AG09309 (cell line): ENCODE measurements at places on chromosomes 6 and 20.
A peak's percentile ranks its signal among the peaks of the same experiment; 100 is the strongest.

DNA sequence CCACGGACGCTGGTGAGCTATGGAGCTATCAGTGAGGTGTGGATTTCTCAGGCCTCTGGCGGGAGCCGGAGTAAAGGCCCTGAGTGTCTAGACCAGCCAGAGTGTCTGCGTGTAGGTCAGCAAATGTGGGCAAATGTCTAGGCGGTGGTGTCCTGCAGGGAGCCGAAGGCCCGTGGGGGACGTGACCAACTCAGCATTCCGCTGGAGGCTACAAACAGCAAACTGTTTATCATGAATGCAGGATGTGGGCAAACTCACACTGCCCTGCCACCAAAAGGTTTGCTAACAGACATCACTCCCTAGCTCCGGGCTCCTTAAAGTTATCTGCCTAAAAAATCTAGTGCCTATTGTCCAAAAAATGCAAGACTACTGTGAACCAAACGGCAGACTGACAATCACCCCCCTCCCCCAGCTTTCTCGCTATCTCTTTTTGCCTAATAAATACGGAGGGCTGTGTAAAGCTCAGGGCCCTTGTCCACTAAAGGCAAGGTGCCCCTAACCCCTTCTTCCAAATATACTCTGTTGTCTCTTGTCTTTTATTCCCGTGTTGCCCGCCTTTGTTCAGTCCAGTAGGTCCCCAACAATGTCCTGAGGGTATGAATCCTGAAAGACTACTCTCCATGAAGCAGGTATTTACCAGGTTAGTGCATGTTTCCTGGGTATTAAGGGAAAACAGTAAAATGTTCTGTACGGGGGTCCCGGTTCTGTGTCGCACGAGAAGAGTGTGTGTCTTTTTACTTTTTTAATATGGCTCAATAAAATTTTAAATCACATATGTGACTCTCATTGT, 29.0 kb upstream of the AFDN start:
- DNase-seq = no peak

GRCh38 chr6:164947164-164947563, 362.2 kb downstream of the C6orf118 start:
- no peak for DNase-seq

- no peak for DNase-seq
Observed at GRCh38 chr6:146290589-146290901, 253.1 kb upstream of the RAB32 start.

GRCh38 chr6:40733770-40734396, 146.7 kb upstream of the LRFN2 start:
- DNase-seq = no peak

DNA sequence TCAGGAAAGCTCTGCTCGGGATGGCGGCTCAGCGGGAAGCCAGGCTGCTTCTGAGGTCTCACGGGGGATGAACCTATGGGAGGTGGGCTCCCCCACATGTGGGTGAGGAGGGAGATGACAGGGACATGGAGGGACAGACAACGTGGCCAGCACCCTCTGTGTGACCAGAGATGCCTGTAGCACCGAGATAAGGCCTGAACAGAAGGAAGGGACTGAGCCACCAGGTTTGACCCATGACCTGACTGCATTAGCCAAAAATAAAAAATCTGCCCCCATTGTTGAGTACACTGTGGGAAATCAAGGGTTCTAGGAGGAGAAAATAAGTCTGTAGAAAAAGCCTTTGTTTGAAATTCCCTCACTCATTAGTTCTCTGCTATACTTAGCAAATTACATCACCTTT, 105.7 kb downstream of the RNASET2 start:
- DNase-seq = no peak

GRCh38 chr6:110517601-110518281, 41.3 kb upstream of the SLC22A16 start:
- DNase-seq = no peak

DNA sequence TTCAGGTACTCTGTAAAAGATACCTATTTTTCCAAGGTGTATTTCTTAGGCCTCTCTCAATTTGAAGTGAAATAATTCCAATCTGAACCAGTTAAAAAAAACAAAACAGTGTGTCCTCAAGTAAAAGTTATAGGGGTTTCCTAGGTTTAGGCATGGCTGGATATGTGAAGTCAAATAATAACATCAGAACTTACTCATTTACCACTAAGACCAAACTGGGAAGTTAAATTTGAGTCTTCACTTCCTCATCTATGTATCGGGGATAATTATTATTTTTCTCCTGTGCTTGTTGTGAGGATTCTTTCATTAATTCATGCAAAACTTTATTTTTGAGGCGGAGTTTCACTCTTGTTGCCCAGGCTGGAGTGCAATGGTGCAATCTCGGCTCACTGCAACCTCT, 86.2 kb upstream of the PTPRK start:
- DNase-seq = no peak

DNA sequence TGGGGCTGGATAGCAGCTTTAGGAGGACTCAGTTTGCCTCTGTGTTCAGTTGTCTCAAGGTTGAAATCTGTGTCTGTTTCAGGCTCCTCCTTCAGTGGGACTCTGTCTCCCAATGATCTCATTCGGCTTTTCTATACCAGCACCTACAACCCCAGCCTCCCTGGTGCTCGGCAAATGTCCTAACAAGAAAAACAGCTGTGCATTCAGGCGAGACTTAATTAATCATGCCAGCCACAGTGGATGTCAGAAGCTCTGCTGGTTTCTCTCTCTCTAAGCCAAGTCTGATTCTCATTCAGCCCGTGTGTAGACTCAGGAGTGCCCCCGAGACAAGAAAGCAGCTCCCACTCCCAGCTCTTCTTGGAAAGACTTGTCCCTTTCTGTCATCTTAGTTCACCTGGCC, 46.8 kb downstream of the SUN5 start:
- DNase-seq = no peak

GRCh38 chr6:16296061-16296670, 57.8 kb downstream of the GMPR start:
- DNase-seq = no peak

DNA sequence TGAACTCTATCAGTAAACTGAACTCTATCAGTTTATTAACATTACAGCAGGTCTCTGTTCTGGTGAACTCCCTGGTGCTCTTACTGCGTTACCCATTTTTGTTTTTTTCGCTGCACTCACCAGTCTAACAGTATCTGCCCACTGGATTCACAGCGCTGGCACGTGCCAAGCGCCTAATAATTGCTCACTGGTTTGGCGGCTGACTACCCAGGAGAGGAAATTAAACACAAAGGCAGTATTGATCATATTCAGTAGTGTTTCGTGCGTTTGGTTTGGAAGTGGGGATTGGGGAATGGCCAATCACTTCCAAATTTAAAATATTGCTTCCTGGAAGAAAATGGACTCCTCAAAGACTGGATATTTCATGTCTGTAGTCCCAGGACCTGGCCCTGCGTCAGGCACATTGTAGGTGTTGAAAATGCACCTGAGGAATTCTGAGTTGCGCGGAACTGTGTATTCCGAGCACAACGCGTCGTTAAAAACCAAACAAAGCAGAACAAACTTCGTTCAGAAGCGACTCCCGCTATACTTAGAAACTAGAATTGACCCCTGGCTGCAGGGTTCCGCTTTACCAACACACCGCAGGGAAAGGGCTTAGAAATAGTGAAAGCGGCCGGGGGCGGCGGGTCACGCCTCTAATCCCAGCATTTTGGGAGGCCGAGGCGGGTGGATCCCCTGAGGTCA, 1.1 kb upstream of the RPS12 start:
- no peak for DNase-seq

GRCh38 chr6:36378936-36379335, 8.5 kb downstream of the ETV7 start:
- no peak for DNase-seq

DNA sequence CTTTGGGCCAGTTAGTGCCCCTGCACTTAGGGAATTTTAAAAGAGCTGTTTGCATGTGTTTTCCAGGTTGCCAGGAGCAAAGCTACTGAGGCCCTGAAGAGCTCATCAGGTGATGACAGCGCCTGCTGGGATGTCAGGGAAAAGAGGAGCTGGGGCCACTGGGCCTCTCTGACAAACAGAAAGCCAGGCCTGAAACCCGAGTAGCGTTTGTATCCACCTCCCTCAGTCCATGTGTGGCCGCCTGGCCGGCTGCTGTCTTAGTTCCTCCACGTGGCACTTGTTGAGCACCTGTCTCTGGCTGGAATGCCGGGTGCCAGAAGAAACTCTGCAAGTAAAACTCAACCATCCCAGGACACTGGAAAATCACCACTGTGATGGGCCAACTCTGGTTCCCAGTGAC, 601.2 kb downstream of the CDH26 start:
- DNase-seq = no peak

GRCh38 chr6:45946352-45946751, 69.3 kb downstream of the CLIC5 start:
- DNase-seq = peak; percentile 74

- no peak for DNase-seq
Observed at GRCh38 chr6:108366236-108366635, 71.4 kb downstream of the AFG1L start.

- DNase-seq = no peak
Observed at GRCh38 chr6:11645016-11645415, 107.5 kb downstream of the TMEM170B start.

- no peak for DNase-seq
Observed at GRCh38 chr6:82567621-82568020, 204.0 kb downstream of the TPBG start.

DNA sequence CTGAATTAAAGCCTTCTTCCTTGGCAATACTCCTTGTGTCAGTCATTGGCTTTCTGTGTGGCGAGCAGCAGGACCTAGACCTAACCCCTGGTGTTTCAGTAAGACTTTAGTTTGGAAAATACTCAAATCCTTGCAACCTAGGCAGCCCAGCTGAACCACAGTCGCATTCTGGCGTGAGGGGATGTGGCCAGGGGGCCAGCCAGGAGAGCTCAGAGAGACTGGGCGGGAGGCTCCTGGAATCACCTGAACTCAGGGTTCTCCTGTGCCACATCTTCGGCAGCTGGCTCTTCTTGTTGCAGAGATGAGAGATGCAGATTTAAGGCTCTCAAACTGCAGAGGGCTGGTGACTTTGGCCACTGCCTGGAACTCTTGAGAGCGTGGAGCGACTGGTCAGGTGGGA, 102.7 kb downstream of the SYNDIG1 start:
- no peak for DNase-seq

- DNase-seq = no peak
Observed at GRCh38 chr6:165834613-165835259, 171.7 kb upstream of the PDE10A start.

DNA sequence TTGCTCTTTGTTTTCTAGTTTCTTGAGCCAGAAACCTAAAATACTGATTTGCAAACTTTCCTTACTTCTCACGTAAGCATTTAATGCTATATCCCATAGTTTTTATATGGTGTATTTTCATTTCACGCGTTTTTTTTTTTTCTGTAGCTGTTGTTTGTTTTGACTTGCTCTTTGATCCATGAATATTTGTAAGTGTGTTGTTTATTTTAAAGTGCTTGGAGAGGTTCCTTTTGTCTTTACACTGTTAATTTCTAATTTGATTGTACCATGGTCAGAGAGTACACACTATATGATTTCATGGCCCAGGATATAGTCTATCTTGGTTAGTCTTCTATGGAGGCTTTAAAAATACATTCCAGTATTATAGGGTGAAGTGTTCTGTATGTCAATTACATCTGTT, 84.8 kb upstream of the RNF217 start:
- DNase-seq = no peak

GRCh38 chr6:117200067-117200466, 65.3 kb upstream of the VGLL2 start:
- DNase-seq = no peak

DNA sequence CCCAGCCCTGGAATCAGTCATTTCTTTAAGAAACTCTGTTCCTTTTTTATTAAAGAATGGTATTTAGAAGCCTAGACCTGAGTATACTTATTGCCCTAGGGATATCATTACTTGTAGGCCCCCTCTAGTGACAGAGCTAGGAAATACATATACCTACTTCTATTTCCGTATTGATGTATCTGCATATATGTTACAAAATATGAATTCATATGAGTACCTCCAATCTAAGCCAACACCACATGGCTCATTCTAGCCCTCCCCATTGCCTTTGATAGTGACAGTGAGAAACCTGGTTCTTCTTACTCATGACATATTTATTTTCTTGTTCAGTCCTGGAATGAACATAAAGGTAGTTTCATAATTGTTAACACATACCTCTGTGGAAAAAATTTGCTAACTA, 137.2 kb downstream of the FARS2 start:
- peak; percentile 27 for DNase-seq

DNA sequence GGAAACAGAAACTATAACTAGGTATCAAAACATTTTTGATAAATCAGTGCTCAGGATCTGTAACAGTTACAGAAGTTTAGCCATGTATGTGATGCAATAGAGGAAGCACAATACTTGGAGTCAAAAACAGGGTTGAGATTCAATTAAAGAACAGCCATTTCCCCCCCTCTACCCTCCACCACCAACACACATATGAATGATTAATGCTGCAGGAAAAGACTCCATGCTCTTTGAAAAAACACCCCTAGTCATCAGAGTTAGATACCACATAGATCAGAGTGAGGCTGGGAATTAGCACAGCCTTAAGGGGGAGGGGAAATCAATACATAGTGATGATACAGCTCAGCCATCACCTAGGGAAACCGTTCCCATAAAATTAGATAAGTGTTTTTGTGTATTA, 108.9 kb upstream of the EMILIN3 start:
- no peak for DNase-seq

GRCh38 chr6:46103441-46104115, 26.2 kb upstream of the ENPP4 start:
- DNase-seq = no peak

DNA sequence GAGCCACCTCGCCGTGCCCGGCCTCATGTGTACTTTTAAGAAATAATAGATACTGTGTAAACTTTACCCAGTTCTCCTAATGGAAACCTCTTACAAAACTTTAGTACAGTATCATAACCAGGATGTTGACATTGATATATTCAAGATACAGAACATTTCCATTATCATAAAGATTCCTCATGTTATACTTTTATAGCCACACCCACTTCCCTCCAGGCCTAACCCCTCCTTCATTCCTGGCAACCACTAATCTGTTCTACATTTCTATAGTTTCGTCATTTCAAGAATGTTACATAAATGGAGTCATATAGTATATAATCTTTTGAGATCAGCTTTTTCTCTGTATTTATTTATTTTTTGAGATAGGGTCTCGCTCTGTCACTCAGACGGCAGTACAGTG, 52.6 kb upstream of the SALL4 start:
- DNase-seq = no peak

GRCh38 chr6:32658268-32658897, 8.1 kb downstream of the HLA-DQB1 start:
- no peak for DNase-seq

DNA sequence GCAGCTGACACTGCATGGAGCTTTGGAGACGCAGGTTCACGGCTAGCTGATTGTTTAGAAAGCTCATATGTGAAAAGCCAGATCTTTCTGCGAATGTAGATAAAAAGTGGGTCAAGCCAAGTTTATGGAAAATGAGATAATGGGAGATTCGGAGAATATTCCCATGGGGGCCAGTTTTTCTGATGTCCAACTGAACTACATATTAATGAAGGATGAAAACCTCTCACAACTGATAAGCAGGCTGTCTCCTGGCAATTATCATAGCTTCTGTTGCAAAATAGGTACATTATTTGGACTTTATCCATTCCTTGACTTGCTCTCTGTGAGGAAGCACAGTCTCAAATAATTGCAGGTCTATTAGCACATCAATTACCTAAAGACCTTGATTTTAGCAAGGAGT, 21.1 kb downstream of the HDGFL1 start:
- no peak for DNase-seq
